Natural killer cell (primary cell): ENCODE measurements at places on chromosomes 12 and 14. TPM values are rescaled to one million over a fixed set of nuclear protein-coding genes. Genes with fewer than 3 reads are reported as not detected.

DNA sequence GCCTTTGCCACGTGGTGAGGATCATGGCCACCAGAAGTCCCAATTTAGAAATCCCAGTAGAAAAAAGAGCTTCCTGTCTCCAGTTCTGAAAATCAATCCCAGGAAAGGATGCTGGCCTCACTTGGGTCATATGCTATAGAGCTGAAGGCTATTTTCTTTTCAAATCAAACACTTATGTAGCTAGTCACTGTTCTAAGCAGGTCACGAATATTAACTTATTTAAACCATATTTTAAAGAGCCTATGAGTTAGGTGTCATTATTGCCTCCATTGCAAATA lies 97.5 kb downstream of the VCPKMT start:
- DNase-seq = no peak

DNA sequence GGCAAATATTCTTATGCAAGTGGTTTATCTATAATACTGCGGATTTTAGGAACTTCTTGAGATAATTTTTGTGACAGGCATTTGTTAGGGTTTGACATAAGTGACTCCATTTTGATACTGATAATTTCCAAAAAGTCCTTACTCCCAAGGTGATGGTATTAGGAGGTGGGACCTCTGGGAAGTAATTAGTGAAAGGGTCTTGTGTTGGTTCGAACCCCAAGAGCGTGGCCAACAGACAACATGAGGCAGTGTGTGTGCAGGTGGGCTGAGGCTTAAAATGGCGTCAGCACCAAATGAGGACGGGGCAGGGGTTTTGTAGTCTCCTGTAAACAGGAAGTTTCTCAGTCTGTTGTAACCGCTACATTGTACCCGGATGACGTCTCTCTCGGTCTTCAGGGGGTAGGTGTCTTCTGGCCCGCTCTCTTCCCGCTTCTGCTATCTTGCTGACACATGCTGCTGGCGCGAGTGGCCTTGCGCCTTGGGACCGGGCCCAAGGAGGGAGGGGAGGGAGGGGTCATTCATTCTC lies 1.7 kb upstream of the C12orf43 start:
- no peak for DNase-seq

Gene AKAP6
- total RNA-seq = 0.80 TPM

- no peak for DNase-seq
Observed at GRCh38 chr14:102900631-102901571, 21.6 kb upstream of the AMN start.
